Pericardium fibroblast (primary cell): ENCODE measurements at places on chromosomes 12 and 14. TPM values are rescaled to one million over a fixed set of nuclear protein-coding genes. Genes with fewer than 3 reads are reported as not detected.

TAS2R30 gene
- total RNA-seq = 0.12 and 0.26 TPM in 2 replicates

WNT1 gene
- total RNA-seq = not detected in 2 replicates

TPH2 gene
- not detected in 2 replicates for total RNA-seq

TUNAR gene
- total RNA-seq = not detected in 2 replicates

TBK1 gene
- 11.6 and 13.7 TPM in 2 replicates for total RNA-seq

RTN1 gene
- total RNA-seq = 0.09 and 0.35 TPM in 2 replicates

FAM186B gene
- total RNA-seq = 0.23 TPM in 1 of 2 replicates, not detected in the other

CRIP2 gene
- 60.6 and 177 TPM in 2 replicates for total RNA-seq

TM9SF1 gene
- 54.7 and 58.8 TPM in 2 replicates for total RNA-seq

GNB3 gene
- total RNA-seq = 0.35 and 1.1 TPM in 2 replicates

RAPGEF3 gene
- total RNA-seq = 1.5 and 4.8 TPM in 2 replicates

GLIPR1L1 gene
- total RNA-seq = not detected in 2 replicates

POTEG gene
- not detected in 2 replicates for total RNA-seq

WIF1 gene
- not detected in 2 replicates for total RNA-seq

C1QL4 gene
- not detected in 2 replicates for total RNA-seq

ZNF891 gene
- 0.23 and 0.60 TPM in 2 replicates for total RNA-seq

FAIM2 gene
- 4.0 and 21.1 TPM in 2 replicates for total RNA-seq

FBRSL1 gene
- 6.8 and 7.8 TPM in 2 replicates for total RNA-seq

MAP1LC3B2 gene
- total RNA-seq = 1.8 TPM in 1 of 2 replicates, not detected in the other

SCNN1A gene
- 2.6 and 9.4 TPM in 2 replicates for total RNA-seq

NXPH4 gene
- 12.1 and 14.1 TPM in 2 replicates for total RNA-seq

SERPINA9 gene
- not detected in 2 replicates for total RNA-seq

ADAMTS20 gene
- not detected in 2 replicates for total RNA-seq

GLT8D2 gene
- total RNA-seq = 34.1 and 46.0 TPM in 2 replicates

C12orf50 gene
- not detected in 2 replicates for total RNA-seq

ERBB3 gene
- 1.9 and 4.2 TPM in 2 replicates for total RNA-seq

DBX2 gene
- total RNA-seq = not detected in 2 replicates

KRT2 gene
- not detected in 2 replicates for total RNA-seq

SLC39A5 gene
- total RNA-seq = not detected in 2 replicates

STAB2 gene
- total RNA-seq = not detected in 2 replicates

PAPLN gene
- total RNA-seq = 22.0 and 25.0 TPM in 2 replicates

CLEC14A gene
- total RNA-seq = 2.6 and 9.9 TPM in 2 replicates

PLEKHD1 gene
- under 0.01 TPM in 1 of 2 replicates, not detected in the other for total RNA-seq

GPR68 gene
- 0.09 and 0.47 TPM in 2 replicates for total RNA-seq

SLC16A7 gene
- 7.6 and 14.0 TPM in 2 replicates for total RNA-seq

FOXG1 gene
- total RNA-seq = 0.17 TPM in 1 of 2 replicates, not detected in the other

APOF gene
- not detected in 2 replicates for total RNA-seq

NANOG gene
- total RNA-seq = not detected in 2 replicates

CLECL1 gene
- total RNA-seq = not detected in 2 replicates

MSI1 gene
- not detected in 2 replicates for total RNA-seq

SLC6A12 gene
- total RNA-seq = not detected in 2 replicates

KLHDC2 gene
- 50.3 and 70.2 TPM in 2 replicates for total RNA-seq
